ENCODE measurements at places on chromosomes 2 and 18.

DNA sequence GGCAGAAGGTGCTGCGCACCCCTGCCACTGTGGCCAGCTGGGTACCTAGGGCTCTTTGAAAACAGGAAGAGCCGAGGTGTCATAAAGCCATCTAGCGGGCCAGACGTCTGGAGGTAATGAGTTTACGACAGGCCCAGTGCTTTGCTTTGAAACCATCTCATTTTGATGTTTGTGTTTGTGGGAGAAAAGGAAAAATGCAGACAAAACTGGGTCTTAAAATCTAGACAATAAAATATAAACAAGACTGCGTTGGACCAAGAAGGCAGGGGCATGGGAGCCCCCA lies 3.2 kb downstream of the HOXD9 start:
- no peak for DNase-seq

- DNase-seq, result no peak
These were observed 137.0 kb upstream of the FANCL start for GRCh38 chr2:58378152-58378551.

DNA sequence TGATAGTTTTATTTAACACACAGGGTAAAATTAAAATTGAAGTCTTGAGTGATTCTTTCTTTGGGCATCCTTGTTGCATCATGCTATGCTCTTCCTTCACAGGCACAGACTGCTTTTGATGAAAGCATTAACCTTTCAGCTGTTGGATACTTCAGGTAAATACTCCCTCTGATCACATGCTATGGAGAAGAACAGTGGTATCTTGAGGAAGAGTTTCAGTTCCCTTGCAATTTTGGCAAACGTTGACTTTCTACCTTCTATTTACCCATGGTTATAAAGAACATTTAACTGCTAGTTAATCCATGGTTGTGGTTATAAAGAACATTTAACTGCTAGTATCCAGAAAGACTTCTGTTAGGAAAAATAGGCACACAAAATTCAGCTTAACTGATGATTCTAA lies 75.7 kb downstream of the AOX1 start:
- no peak for DNase-seq

GRCh38 chr2:48228345-48228684 lies 301.6 kb upstream of the STON1 start:
- no peak for DNase-seq

- no peak for DNase-seq
These were observed 90.6 kb downstream of the GALNT14 start for GRCh38 chr2:31047599-31047998.

- no peak for DNase-seq
These were observed 82.5 kb downstream of the EDAR start for GRCh38 chr2:108906403-108907077.

- DNase-seq, result no peak
These were observed 87.5 kb upstream of the COPS8 start for GRCh38 chr2:236998236-236998635.

- peak; percentile 77 for DNase-seq
These were observed 74.2 kb downstream of the CD8B2 start for GRCh38 chr2:106561356-106561755.

DNA sequence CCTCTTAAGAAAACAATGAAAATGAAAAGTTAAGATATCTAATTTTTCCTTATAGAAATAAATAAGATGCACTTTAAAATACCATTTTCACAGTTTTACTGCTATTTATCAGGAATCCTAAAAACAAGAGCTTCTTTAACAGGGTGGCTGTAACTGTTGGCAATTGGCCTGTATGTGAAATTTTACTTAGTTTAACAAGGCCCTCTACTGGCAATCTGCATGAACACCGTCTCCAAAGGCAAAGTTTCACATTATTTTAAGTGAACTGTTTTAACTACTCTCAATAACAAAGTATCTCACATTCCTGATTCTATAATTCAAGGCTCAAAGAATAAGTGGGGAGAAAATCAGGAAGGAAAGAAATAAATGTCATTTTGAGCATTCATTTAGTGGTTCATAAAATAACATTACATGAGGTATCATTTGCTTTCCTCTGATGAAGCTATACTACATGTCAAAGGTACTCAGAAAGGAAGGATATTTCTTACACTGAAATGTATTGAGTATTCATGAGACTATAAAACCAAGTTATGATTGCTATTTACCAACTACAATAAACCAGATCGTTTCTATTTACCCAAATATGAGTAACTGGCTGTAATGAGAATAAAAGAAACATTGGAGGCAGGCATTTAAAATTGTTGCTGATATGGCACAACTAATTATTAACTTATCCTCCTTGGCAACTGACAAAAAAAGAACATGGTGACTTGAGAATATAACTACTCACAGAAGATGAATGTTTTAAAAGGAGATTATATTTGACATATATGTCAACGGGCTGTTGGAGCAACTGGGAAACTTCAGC lies 7.0 kb downstream of the NCKAP5 start:
- DNase-seq, result no peak

DNA sequence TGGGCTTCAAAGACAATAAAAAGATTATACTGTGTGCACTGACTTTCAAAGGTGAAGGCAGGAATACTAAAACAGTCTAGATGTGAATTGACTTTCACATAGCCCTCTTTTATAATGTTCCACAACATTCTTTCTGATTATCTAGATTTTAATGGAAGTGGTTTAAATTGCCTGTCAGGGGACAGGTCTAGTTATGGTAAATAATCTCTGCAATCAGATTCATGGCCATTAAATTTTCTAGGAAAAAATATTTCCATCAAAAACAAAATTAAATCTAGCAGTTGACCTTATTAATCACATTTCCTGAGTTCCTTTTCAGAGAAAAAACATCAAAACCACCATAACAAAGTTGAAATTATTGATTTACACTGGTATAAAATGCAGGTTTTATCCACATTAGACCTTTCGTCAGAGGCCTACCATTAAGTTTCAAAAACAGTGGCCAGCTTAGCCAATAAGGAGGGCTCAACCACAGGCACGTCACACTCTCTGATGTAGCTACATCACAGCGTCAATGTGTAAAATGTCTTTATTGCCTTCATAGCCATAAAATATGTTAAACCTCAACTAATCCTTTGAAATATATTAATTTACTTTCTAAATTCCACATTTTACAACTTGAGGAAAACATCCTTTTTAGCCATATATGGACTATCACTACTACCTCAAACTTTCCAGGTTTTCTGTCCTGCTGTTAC lies 79.4 kb downstream of the NOL10 start:
- DNase-seq, result no peak

Measured in right hindlimb (tissue), 1 donor.